NCI-H1092 (cell line): ENCODE measurements at places on chromosomes 7 and 10.
A peak's percentile ranks its signal among the peaks of the same experiment; 100 is the strongest.

DNA sequence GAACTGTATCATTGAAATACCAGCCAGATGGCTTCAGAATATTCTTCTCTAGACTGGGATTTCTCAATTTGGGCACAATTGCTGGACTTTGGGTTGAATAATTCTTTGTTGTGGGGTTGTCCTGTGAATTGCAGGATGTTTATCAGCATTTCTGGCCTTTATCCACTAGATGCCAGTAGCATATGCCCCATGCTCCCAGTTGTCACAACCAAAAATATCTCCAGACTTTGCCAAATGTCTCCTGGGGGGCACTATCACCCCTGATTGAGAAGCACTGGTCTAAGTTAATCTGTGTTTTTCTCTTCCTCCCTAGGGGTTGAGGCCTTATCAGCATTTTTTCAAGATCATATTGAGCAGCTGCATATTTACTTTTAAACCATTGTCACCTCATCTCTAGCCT is 204.9 kb upstream of the SP8 start:
- no peak for DNase-seq

DNA sequence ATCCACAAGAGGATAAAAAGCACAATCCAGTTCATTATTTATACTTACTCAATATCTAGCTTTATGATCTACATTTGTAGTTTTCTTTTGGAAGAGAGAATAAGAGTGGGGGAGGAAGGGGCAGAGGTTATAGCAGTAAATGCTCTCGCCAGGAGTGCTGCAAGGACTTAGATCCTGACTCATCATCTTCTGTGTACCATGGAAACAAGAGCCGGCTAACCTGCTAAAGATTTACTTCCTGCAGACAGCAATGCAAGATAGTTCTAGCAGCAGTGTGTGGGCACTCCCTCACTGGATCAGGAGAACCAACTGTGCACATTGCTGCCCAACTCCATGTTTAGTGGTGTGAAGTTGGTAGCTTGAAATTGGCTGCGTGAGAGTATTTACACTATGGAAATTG is 47.7 kb upstream of the TRIL start:
- DNase-seq = no peak

DNA sequence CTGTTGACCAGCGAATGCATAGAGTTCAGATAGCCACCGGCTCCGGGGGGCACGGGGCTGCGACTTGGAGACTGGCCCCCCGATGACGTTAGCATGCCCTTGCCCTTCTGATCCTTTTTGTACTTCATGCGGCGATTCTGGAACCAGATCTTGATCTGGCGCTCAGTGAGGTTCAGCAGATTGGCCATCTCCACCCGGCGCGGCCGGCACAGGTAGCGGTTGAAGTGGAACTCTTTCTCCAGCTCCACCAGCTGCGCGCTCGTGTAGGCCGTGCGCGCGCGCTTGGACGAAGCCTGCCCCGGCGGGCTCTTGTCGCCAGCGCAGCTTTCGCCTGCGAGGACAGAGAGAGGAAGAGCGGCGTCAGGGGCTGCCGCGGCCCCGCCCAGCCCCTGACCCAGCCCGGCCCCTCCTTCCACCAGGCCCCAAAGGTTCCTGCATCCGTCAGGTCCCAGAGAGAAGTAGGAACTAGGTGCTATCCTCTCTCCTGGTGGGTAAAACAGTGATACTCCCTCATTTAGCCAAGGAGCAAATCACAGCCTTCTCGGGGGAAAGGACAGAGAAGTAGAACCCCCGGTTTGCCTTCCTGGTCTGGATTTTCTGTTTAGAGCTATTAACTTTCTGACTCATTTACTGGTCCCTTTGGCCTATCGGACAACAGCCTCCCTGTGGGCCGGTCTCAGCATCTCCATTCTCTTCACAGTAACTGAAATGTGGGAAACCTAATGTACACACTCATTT is 6.1 kb upstream of the HOXA2 start:
- no peak for DNase-seq

DNA sequence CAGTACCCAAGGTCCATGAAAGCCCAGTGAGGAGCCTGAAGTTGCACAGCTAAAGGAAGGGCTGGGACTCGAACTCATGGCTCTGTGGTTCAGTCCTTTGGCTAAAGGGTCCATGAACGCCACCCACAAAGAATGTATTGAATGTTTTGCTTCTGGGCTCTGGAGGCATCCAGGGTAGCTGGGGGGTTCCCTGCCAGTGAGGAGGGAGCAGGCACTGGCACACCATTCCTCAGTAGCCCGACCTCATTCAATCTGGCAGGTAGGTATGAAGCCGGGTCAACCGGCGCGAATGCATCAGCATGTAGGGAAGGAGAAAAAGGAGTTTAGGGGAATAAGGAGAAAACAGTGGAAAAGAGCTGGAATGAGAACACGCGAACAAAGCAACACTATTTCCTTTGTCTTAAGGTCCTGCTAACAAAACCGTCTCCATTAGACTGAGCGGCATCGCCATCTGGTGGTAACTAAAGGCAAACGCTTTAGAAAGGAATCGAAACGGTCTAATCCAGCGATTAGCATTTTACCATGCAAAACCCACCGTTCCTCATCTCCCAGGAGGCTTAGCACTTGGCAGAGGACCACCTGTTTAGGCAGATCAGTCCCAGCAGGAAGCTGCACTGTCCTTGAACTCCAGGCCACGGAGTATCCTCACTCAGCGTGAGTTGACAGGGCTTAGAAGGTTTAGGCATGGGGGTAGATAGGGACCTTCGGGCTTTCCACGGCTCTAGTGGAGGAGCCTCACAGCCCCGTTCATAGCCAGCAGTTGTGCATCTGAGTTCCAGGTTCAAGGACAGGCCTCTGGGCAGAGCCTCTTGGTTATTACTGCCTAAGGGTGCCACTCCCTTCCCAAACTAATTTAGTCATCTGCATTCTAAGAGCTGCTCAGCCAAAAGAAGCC is 122.8 kb downstream of the UBE2H start:
- peak; percentile 82 for DNase-seq

DNA sequence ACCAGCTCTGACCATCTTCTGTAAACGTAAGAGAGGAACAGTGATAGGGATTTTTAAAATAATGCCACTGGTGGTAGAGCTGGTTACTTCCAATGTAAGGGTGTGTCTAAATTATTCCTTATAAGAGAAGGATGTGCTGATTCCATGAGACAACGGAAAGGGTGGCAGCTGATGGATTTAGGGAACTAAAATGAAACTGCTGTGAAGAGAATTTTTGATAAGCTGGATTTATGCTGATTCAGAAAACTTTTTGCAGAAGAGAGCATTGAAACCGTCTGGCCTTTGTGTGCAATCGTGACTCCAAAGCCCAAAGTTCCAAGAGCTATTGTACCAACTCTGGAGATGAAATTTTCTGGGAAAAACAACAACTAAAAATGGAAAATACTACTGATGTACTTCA is 301.0 kb downstream of the PRPF18 start:
- no peak for DNase-seq

DNA sequence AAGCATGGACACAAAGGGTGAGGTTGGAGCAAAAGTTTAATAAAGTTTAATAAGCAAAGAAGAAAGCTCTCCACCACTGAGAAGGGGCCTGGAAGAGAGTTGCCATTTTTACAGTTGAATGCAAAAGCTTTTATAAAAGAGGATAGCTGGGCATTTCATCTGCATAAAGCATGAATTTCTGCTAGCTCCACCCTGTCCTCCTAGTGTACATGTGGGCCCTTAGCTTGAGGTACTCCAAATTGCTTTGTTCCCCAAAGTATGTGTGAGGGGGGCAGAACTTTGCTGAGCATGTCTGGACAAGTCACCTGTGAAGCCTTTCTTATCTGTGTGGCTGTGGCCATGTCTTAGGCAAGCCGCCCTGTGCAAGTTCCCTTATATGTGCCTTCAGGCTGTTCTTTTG is 22.6 kb upstream of the CROT start:
- DNase-seq = no peak
